Sigmoid colon (tissue), 7 donors: ENCODE measurements at places on chromosomes 16 and 17. TPM values are rescaled to one million over a fixed set of nuclear protein-coding genes. Genes with fewer than 3 reads are reported as not detected.

- peaks cover 1% of the 10 kb centered on the region for H3K4me1 ChIP-seq
- no peaks in the 10 kb centered on the region for H3K27me3 ChIP-seq
- peak; percentile 39 for DNase-seq
- no peaks in the 10 kb centered on the region for H3K36me3 ChIP-seq
- H3K4me3 ChIP-seq = no peak overlapping the region
- no peak overlapping the region for H3K27ac ChIP-seq
Observed at GRCh38 chr17:41682631-41683030, 6.1 kb upstream of the EIF1 start.

The HS3ST2 gene
- total RNA-seq = 0.55 TPM

DNA sequence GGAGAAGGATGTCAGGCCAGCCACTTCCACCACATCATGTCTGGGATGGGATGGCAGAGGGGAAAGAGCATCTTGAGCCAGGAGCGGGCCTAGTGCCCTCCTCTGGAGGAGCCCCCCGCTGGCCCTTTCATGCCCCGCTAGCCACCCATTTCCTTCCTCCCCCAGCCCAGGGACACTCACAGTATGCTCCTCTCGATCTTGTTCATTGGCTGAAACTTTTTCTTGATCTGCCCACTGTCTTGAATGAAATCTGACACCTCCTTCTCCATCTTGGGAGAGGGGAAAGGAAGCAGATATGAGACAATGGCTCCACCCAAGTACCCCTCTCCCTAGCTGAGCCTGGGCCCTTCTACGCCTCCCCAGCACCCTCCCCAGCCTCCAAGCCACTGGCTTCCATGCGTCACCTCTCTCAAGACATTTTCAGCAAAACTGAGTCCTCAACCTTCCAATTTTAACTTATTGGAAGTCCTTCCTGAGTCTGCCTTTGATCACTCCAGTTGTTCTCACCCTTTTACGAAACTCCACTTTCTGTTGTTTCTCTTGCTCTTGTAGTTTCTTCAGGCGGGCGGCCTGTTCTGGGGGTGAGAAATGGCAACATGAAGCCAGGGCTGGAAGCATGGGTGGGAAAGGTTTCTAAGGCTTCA lies 7.2 kb downstream of the SPAG7 start:
- H3K36me3 ChIP-seq = peaks cover 13% of the 10 kb centered on the region
- no peaks in the 10 kb centered on the region for H3K4me1 ChIP-seq
- H3K27ac ChIP-seq = no peak overlapping the region
- DNase-seq = no peak
- H3K4me3 ChIP-seq = no peak overlapping the region

DNA sequence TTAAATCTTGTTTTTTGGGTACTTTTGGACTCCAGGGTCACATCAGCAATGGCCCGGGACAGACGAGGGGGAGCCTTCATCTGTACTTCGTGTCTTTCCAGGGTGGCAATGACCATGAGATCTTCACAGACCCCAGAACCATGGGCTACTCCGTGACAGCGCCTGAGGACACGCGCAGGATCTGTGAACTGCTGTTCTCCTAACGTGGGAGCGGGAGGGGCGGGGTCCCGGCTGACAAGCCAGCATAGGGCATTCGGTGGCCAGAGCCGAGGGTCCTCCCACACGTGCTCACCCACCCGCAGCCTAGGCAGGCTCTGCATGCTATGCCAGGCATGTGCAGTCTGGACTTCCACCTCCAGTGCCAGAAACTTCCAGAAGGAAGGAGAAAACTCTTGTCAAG lies 21.2 kb downstream of the CARHSP1 start:
- peaks cover 7% of the 10 kb centered on the region for H3K36me3 ChIP-seq
- no peak for DNase-seq
- H3K27me3 ChIP-seq = no peaks in the 10 kb centered on the region
- no peak overlapping the region for H3K27ac ChIP-seq
- H3K4me1 ChIP-seq = no peaks in the 10 kb centered on the region

DNA sequence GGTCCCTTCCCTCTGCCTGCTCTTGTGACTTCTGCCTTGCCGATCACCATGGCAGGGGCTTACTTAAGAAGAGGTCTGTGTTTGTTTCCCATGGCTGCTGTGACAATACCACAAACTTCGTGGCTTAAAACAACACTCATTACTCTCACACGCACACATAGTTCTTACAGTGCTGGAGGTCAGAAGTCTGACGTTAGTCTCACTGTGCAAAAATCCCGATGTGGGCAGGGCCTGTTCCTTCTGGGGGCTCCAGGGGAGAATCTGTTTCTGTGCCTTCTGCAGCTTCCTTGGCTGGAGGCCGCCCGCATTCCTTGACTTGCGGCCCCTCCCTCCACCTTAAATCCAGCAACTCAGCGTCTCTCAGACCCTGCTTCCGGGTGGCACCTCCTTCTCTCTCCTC lies 249.2 kb upstream of the GSE1 start:
- no peaks in the 10 kb centered on the region for H3K36me3 ChIP-seq
- no peaks in the 10 kb centered on the region for H3K4me1 ChIP-seq
- DNase-seq = no peak

DNA sequence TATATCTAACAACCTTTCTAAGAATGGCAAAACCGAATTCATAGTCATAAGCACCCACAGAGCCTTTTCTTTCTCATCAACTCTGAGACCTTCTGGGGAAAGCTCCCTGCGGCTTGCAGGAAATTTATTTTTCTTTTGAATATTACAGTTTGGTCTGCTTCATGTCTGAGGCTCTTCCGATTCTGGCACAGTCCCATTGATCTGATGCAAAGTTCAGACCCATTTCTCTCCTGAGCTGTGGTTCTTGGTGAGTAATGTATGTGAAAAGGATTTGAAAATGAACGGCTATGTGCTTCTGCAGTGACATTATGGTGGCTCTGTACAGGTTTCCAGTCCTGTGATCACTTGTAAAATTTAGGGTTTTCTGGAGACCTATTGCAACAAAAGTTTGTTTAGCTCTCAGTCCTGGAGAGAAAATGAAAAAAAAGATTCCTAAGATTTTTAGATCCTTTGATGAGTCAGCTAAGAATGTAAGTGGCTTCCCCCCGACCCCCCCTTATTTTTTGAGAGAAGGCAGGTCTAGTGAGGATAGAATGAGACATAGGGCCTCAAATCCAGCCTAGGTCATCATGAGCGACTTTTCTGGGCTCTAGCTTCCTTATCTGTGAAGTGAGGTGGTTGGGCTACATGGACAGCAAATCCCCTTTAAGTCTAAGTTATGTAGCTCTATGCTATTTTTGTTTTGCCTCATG lies 4.6 kb downstream of the GAN start:
- DNase-seq = no peak
- no peaks in the 10 kb centered on the region for H3K27me3 ChIP-seq
- peak overlapping the region; percentile 68 for H3K27ac ChIP-seq
- H3K4me3 ChIP-seq = no peak overlapping the region

GRCh38 chr16:72924537-72924926 lies 123.4 kb downstream of the ZFHX3 start:
- H3K27me3 ChIP-seq = no peaks in the 10 kb centered on the region
- H3K4me1 ChIP-seq = no peaks in the 10 kb centered on the region
- DNase-seq = peak; percentile 34
- no peak overlapping the region for H3K4me3 ChIP-seq

GRCh38 chr17:82045936-82046484 lies 5.6 kb downstream of the RFNG start:
- H3K36me3 ChIP-seq = peaks cover 37% of the 10 kb centered on the region
- H3K4me1 ChIP-seq = peaks cover 18% of the 10 kb centered on the region
- no peak for DNase-seq
- H3K27me3 ChIP-seq = no peaks in the 10 kb centered on the region
- no peak overlapping the region for H3K27ac ChIP-seq
- H3K4me3 ChIP-seq = no peak overlapping the region

The CFAP97D1 gene
- total RNA-seq = not detected

- no peak overlapping the region for H3K27ac ChIP-seq
- H3K4me1 ChIP-seq = no peaks in the 10 kb centered on the region
- DNase-seq = peak; percentile 62
- no peaks in the 10 kb centered on the region for H3K27me3 ChIP-seq
- H3K36me3 ChIP-seq = no peaks in the 10 kb centered on the region
- H3K4me3 ChIP-seq = no peak overlapping the region
Observed at GRCh38 chr16:88357317-88358022, 25.3 kb upstream of the ZNF469 start.

DNA sequence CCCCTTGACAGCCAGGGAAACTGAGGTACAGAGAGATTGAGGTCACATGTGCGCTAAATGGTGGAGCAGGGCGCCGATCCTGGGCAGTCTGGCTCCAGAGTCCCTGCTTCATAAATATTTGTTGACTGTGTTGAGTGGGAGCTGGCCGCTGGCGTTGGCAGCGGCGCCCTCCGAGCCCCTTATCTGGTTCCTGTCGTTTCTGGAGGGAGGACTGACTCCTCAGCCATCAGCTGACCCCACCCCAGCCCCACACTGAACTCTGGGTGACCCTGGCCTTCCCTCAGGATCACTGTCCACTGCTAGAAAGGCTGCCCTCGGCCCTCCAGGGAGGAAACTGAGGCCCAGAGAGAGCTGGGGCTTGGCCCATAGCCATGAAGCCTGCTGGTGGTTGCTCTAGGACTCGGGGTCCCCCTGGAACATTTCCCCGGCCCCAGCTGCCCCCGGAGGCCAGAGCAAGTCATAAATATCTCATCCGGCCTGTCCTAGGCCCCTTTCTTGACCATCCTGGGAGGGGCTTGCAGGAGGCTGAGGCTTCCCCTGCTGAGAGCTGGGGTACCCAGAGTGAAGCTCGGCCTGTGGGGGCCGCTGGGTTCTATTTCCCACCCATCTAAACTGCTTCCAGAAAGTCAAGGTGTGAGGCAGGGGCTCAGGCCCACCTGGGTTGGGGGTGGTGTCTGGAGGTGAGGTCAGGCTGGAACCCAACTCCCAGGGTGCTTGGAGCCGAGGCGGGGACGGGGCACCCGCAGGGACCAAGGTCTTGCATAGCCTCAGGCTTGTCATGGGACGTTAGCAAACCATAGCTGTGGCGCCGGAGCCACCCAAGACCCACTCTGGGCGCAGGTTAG lies 51.7 kb upstream of the GSE1 start:
- no peaks in the 10 kb centered on the region for H3K36me3 ChIP-seq
- H3K27ac ChIP-seq = no peak overlapping the region
- H3K27me3 ChIP-seq = no peaks in the 10 kb centered on the region
- DNase-seq = no peak
- no peak overlapping the region for H3K4me3 ChIP-seq

- no peak within 1 kb of the TSS for H3K4me3 ChIP-seq
- H3K36me3 ChIP-seq = no peaks in the 10 kb centered on the region
- H3K27me3 ChIP-seq = no peaks in the 10 kb centered on the region
- H3K27ac ChIP-seq = no peak within 1 kb of the TSS
- no peaks in the 10 kb centered on the region for H3K4me1 ChIP-seq
- DNase-seq = no peak
Observed at GRCh38 chr17:43846963-43847371, at the start of gene CD300LG. TSS of gene CD300LG (plus strand) at chr17:43847176. CDS start at chr17:43847217, 41 bp downstream.

- H3K4me3 ChIP-seq = no peak overlapping the region
- H3K4me1 ChIP-seq = peaks cover 3% of the 10 kb centered on the region
- no peaks in the 10 kb centered on the region for H3K27me3 ChIP-seq
- H3K36me3 ChIP-seq = no peaks in the 10 kb centered on the region
Observed at GRCh38 chr16:65510241-65510640, 388.4 kb upstream of the CDH11 start.

DNA sequence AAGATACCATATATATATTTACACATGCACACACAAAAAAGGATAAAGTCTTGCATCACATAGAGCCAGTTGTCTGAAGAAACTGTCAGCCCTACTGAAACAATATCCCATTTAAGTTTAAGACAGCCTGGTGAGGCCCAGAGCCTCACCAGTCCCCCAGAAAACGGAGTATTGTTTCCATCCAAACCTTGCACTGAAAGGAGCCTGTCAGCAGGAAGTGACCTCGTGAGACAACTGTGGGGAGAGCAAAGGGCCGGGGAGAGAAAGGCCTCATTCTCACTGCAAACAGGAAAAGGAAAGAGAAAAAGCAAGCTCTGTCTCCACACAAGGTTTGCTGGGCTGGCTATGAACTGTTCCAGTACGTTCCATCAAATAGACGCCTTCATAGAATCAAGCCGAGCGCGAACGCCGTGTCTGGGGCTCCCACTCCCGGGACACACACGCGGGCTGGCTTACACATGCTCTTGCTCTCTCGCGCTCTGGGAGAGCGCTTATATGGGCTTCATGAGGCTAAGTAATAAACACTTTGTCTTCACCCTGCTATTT lies 44.4 kb upstream of the ZFHX3 start:
- no peaks in the 10 kb centered on the region for H3K36me3 ChIP-seq
- DNase-seq = no peak
- no peaks in the 10 kb centered on the region for H3K4me1 ChIP-seq
- no peak overlapping the region for H3K27ac ChIP-seq

The DDX5 gene
- total RNA-seq = 488 TPM

- H3K27me3 ChIP-seq = no peaks in the 10 kb centered on the region
- H3K27ac ChIP-seq = peak overlapping the region; percentile 98
- DNase-seq = no peak
- H3K4me1 ChIP-seq = peaks cover 7% of the 10 kb centered on the region
- peak overlapping the region; percentile 94 for H3K4me3 ChIP-seq
- H3K36me3 ChIP-seq = no peaks in the 10 kb centered on the region
Observed at GRCh38 chr17:31549121-31549524, 157.6 kb downstream of the RAB11FIP4 start.

The GDPD3 gene
- 3.3 TPM for total RNA-seq

The TMEM100 gene
- 25.0 TPM for total RNA-seq

The APOH gene
- not detected for total RNA-seq

DNA sequence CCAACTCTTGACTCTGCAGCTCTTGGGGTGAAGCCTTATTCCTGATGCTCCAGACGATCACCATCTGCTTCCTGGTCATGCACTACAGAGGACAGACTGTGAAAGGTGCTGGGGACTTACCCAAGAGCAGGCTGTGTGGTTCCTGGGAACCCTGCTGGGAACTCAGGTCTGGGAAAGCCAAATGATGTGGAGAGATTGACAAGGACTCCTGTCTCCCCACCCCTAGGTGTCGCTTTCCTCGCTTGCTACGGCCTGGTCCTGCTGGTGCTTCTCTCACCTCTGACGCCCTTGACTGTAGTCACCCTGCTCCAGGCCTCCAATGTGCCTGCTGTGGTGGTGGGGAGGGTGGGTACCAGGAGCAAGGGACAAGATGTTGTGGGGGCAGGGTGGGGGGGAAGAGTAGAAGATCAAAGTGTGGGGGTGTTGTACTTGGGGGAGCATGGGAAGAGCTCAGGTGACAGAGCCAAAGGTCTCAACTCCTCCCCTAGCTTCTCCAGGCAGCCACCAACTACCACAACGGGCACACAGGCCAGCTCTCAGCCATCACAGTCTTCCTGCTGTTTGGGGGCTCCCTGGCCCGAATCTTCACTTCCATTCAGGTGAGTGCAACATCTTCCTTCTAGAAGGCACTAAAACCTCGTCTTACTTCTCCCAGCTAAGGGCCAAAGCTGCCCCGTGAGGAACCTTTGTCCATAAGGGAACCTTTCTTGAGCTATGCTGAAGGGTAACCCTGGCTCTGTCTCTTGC lies 3.0 kb downstream of the SOX15 start:
- H3K4me3 ChIP-seq = no peak overlapping the region
- peaks cover 52% of the 10 kb centered on the region for H3K4me1 ChIP-seq
- H3K27me3 ChIP-seq = no peaks in the 10 kb centered on the region
